Natural killer cell treated with Interleukin-12 subunit alpha and Interleukin-12 subunit beta and Interleukin-15 and Interleukin-18, amount 100 ng/mL, for 72 hours (primary cell): ENCODE measurements at places on chromosomes 1 and 21.

- DNase-seq = no peak
These were observed 141.8 kb downstream of the RGS7 start for GRCh38 chr1:241215203-241215602.

- DNase-seq = no peak
These were observed 22.5 kb downstream of the JMJD4 start for GRCh38 chr1:227712648-227713047.

- no peak for DNase-seq
These were observed 79.3 kb upstream of the WARS2 start for GRCh38 chr1:119219711-119220110.

- DNase-seq = peak; percentile 49
These were observed 28.0 kb downstream of the STUM start for GRCh38 chr1:226576601-226577000.

GRCh38 chr1:184820956-184821355, 66.3 kb upstream of the EDEM3 start:
- no peak for DNase-seq

- DNase-seq = no peak
These were observed 90.1 kb upstream of the SLC25A33 start for GRCh38 chr1:9449110-9449627.

GRCh38 chr21:14751602-14752344, 205.7 kb upstream of the SAMSN1 start:
- no peak for DNase-seq
